ENCODE measurements at places on chromosomes 1 and 21.

DNA sequence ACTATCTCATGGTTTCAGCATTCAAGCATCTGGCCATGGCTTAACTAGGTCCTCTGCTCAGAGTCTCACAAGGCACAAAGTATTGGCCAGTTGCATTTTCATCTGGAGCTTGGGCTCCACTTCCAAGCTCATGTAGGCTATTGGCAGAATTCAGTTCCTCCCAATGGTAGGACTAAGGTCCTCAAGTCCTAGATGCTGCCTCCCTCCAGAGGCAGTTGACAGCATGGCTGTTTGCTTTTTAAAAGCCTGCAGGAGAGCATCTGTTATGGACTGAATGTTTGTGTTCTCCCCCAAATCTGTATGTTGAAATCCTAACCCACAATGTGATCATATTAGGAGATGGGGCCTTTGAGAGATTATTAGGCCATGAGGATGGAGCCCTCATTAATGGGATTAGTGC, 38.0 kb upstream of the HLX start:
- no peak for DNase-seq

- DNase-seq, result no peak
Measured at GRCh38 chr1:205961405-205961804, 18.1 kb upstream of the SLC26A9 start.

DNA sequence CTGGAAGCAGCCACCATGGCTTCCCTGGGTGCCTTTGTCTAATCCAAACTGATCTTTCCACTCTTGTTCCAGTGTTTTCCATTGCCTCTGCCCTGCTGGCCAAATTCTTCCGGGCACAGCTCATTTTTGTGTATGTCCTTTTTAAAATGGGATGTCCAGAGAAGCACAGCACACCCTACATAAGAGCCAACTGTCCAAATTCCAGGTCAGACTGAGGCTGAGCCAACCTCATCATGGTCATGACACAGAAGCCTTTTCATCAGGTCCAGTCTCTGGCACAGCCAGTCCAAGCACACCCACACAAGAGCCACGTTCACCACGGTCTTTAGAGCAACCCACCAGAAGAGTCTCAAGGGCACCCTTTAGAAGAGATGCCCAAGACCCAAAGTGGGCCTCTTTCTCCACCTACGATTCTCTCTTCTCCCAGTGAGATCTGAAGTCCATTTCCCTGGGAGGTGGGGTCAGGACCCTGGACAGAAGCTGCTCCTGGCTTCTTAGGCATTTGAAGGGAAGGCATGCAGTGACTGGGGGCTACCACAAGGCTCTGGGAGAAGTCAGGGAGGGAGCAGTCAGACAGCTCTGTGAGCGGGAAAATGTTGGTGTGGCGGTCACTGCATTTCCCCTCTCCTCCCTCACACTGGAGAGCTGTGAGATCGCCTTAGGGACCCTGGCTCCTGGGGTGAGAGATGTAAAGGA, 53.2 kb downstream of the SYT2 start:
- no peak for DNase-seq

DNA sequence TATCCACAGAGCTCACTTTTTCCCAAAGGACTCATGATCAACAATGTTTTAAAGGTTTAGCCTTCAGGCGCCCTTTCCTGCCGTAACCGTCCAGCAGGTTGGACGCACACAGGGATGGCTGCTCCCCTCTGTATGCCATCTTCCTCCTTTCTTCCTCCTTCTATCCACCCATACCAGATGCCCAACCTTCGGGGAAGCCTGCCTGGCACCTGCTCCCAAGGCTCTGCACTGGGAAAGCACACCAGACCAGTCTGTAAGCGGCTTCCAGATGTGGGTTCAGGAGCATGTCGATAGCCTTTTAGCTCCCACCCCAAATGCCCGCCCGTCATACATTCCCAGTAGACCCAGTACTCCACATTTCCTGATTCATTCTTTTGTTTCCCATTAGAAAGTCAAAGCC, 52.9 kb downstream of the STUM start:
- no peak for DNase-seq

- no peak for DNase-seq
Measured at GRCh38 chr21:14241297-14241696, 25.3 kb downstream of the RBM11 start.

DNA sequence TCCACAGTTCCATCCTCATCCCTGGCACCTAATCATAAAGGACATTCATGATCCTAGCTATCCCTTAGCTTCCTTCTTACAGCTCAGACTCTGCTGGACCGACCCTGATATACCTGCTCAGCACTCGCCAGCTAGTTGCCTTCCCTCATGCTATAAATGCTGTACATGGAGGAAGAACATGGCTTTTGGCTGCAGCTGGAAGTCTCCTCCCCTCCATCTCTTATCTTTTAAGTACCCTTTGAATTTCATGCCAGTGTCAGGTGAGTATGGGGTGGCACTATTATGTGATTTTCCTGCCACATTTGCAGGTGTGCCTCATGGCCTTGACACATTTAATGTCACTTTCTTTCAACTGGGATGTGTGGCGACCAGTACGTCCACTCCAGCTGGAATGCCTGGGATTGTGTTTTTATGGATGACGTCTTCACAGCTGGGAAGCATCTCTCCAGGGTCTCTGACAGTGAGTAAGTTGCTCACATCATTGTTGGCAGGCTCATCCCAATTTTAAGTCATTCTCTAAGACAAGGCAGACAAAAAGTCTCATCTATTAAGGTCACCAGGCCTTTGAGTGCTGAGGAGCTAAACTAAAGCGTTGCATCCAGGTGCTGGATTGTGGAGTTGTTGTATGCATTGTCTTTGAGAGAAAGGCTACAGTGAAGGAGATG, 43.4 kb downstream of the RUNX1 start:
- DNase-seq, result no peak

DNA sequence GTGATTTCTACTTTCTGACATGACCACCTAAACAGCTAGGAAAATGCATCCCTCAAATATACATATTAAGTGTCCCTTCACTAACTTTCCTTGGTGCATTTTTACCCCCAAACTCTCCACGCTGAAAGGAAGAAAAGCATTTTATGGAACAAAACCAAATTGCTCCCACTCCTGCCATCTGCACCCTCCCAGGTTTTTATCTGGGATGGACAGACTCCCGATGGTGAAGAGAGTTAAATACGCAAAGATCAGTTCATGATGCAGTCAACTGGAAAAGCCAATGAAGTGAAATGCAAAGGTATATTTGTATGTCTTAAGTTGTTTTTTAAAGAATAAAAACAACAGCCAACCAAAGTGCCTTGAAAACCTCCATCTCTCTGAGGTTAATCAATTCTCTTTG, 2.7 kb downstream of the DSTYK start:
- no peak for DNase-seq

GRCh38 chr1:94729267-94729666, 90.9 kb upstream of the SLC44A3 start:
- no peak for DNase-seq

DNA sequence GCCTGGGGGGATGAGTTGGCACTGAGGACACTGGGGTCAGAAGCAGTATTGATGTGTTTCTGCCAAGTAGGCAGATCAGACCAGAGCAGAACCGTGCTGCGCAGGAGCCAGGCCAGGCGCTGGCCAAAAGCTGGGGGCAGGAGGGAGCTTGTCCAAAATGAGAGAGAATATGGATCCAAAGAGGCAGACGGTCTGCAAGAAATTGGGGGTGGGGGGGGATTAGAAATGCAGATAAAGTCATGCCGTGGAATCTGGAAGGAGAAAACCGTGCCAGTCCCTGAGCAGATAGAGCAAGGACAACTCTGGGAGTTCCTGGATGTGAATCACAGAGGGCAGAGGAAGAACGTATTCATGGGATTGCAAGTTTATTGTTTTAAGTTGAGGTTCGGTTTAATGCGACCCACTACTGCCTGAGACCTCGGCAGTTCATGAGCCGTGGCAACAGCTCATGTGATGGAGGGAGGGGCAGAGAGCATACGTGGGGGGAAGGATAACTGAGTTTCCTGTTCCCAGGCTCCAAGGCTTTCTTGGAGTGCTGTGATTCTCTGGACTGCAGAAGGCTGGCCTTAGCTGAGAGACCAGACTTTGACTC, 224.0 kb downstream of the FGGY start:
- no peak for DNase-seq

DNA sequence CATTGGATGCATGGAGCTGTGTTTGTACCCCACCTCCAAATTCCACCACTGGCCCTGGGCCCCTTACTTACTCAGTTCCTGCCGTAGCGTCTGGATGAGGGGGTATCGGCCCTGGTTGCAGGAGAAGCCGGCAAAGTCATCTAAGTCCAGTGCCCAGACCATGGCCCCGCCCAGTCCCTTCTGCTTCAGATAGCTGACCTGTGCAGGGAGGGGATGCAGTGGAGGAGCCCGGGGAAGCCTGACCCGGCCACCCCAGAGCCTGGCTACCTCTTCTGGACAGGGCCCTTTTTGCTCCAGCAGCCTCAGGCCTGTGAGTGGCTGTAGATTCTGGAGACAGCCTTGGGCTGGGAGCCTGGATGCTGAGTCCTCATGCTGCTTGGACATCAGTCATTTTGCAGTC, 11.8 kb downstream of the CHIT1 start:
- no peak for DNase-seq

DNA sequence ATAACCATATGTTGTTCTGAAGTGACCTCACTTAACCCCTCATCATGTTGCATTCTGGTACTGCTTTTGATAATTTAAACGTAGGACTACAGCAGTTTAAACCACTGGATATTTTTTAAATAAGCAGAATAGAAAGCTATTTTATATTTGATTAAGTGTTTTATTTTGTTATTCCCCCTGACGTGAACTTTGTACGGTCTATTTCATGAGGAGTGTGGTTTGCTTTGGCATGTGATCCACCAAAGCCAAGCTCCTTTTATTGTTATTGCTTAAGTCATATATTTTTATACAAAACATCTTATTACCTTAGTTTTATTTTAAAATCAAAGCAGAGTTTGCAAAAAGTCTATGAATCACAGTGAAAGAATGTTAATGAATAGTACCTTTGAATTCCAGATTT, 101.4 kb upstream of the L1TD1 start:
- DNase-seq, result no peak

GRCh38 chr21:42568866-42569731, 55.4 kb downstream of the SLC37A1 start:
- no peak for DNase-seq

DNA sequence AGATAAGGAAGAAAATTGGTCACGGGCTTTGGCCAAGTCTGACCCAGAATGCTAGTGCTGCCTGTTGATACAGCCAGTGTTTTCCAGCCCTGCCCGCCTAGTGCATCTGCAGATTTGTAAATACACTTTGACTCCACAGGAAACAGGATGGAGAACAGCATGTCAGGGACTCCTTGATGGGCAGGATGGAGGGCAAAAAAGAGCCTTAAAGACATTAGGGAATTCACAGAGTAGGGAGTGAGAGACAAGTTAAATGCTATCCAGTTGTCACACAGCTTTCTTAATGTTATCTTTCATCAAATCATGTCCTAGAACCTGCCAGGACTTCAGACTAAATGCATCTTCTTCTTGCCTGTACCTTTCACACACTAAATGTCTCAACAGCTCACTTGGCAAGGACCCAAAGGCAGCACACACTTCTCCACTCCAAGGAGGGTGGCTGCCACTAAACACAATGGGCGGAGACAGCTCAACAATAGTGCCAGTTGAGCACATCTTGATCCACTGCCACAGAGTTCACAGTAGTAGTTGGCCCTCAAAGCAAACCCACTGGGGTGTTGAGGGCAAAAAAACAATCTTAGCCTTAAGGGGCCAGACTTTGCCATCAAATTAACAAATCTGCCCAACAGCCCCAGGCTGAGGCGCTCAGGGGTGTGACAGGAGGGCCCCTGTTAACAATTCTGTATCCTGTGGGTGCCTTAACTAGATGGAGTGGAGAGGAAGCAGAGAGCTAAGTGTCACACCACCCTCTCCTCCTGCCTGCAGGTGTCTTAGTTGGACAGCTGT, 2.7 kb downstream of the HIVEP3 start:
- no peak for DNase-seq

- no peak for DNase-seq
Measured at GRCh38 chr1:244271691-244272308, 179.9 kb downstream of the ADSS2 start.

DNA sequence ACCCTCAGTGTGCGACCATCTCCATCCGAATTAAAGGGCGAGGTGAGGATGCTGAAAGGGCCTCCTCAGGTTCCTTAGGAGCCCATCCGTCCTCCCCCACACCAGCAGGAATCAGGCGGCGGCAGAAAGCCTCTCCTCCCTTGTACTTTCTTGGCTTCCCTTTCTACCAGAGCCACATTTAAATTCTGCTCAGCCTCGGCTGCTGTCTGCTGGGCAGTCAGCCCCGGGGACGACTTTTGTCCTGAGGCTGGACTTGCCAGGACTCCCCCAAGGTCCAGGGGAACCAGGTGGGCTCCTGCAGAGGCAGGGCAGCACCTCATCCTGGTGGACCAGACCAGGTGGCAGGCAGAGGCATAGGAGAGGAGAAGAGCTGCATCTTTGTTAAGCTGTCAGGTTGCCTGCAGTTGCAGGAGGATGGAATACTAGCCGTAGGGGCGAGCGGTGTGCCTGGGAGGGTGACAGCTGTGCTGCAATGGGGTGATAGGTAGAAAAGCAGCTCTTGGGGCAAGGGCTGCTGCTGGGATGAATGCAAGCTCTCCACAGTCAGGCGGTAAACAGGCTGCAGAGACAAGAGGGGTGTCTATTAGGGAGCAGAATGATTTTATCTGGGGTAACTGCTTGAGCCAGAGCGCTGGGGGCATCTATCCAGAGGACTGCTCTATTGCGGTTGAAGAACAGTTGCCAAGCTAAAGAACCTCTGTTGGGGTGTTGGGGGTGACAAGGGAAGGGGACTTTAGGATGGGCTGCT, 46.2 kb upstream of the WASF2 start:
- DNase-seq, result no peak

DNA sequence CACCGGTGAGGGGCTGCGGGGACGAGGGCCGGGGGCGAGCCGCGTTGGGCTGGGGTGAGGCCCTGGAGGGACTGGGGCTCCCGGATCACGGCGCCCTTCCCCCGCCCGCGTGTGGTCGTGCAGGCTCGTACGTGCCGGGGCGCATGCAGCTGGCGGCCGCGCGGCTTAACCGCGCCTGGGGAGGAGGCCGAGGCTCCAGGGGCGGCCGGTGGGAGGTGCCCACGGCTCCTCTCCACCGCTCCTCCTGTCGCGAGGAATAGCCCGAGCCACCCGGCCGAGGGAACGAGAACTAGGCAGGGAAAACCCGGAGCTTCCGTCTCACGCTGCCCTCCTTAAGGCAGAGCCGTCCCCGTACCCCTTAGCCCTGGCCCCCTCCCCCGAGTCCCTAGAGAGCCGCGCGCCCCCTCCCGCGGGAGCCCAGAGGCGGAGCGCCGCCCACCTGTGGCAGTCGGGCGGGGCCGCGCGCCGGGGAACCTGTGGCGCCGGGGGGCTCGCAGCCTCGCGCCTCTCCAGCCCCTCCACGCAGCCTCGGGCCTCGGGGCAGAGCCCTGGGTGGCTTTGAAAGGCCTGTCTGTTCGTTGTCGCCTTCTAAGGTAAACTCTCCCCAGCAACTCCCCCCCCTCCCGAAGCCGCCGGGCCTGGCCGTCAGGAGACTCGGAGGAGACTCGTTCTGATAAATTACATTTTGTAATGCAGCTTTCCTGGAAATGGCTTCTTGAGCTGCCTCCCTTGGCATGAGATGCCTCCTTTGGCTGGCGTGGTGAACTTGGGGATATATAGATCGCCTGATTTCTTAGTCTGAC, 746 bp downstream of the AK4 start:
- DNase-seq, result peak; percentile 40

- DNase-seq, result no peak
Measured at GRCh38 chr1:29695803-29696202, 459.5 kb downstream of the PTPRU start.

Data from activated CD8-positive, alpha-beta memory T cell treated with anti-CD3 and anti-CD28 coated beads for 48 hours (primary cell).